Ureter (tissue), 1 donor: ENCODE measurements at places on chromosomes 16 and 17. TPM values are rescaled to one million over a fixed set of nuclear protein-coding genes. Genes with fewer than 3 reads are reported as not detected.

DNA sequence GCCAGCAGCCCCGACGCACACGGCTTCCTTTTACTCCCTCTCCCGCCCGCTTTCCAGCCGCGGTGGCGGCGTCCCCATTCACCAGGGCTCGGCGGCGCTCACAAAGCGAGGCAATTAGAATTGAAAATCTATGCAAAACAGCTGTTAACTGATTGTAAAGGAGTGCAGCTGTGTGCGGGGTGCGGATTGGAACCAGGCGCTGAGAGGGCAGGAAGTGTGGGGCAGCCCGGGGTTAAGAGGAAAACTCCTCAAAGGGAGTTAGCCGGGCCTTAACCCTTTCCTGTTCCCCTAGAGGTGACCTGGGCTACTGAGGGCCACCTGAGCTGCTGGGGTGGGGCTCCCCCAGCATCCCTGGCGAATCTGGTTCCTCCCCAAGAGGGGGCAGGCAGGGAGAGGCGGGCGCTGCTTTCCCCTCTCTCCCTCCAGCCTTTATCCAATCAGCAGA lies 5.8 kb upstream of the GSE1 start:
- no peak for DNase-seq

DNA sequence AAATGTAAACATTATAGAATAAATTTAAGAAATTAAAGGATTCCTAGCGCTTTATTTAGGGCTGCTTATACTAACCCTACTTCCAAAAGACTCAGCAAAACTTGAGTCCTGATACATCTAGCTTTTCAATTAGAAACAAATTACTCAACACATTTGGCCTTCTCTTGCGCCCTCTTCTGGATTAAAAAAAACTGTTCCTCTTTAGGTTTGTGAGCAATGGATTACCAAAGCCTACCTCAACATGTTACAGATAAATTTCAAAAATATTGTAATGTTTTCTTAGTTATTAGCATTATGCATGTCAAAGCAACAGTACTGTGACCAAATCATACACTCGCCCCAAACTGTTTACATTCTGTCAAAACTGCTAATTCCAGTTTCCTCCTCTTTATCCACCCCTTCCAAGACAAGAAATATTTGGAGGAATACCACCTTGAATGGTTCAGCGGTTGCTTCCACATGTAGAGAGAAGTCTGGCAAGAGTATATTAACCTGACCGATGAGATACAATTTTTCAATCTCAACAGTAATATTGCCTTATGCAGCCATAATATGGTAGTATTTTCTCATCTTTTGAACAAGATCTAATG lies 2.7 kb downstream of the NUFIP2 start:
- no peak for DNase-seq

- DNase-seq, result no peak
Observed at GRCh38 chr17:57701124-57701523, 44.0 kb downstream of the CCDC182 start.

DNA sequence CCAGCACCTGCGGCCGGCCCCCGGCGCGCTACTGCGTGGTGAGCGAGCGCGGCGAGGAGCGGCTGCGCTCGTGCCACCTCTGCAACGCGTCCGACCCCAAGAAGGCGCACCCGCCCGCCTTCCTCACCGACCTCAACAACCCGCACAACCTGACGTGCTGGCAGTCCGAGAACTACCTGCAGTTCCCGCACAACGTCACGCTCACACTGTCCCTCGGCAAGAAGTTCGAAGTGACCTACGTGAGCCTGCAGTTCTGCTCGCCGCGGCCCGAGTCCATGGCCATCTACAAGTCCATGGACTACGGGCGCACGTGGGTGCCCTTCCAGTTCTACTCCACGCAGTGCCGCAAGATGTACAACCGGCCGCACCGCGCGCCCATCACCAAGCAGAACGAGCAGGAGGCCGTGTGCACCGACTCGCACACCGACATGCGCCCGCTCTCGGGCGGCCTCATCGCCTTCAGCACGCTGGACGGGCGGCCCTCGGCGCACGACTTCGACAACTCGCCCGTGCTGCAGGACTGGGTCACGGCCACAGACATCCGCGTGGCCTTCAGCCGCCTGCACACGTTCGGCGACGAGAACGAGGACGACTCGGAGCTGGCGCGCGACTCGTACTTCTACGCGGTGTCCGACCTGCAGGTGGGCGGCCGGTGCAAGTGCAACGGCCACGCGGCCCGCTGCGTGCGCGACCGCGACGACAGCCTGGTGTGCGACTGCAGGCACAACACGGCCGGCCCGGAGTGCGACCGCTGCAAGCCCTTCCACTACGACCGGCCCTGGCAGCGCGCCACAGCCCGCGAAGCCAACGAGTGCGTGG lies 1.5 kb downstream of the NTN1 start:
- no peak for DNase-seq

- DNase-seq, result no peak
Observed at GRCh38 chr16:27689711-27690110, 139.8 kb downstream of the KATNIP start.

- DNase-seq, result no peak
Observed at GRCh38 chr16:57563761-57564160, 21.3 kb downstream of the ADGRG5 start.

DNA sequence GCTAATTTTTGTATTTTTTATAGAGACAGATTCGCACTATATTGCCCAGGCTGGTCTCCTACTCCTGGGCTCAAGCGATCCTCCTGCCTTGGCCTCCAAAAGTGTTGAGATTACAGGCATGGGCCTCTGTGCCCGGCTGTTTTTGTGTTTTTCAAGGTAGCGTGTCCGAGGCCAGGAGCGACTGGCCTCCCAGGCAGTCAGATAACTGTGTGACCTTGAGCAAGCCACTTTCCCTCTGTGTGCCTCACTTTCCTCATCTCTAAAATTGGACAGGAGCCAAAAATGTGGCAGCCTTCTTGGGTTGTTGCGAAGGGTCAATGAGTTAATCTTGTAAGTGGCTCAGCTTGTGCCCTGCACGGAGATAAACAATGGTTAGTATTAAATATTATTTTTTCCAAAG lies 2.4 kb downstream of the ABCC1 start:
- no peak for DNase-seq

DNA sequence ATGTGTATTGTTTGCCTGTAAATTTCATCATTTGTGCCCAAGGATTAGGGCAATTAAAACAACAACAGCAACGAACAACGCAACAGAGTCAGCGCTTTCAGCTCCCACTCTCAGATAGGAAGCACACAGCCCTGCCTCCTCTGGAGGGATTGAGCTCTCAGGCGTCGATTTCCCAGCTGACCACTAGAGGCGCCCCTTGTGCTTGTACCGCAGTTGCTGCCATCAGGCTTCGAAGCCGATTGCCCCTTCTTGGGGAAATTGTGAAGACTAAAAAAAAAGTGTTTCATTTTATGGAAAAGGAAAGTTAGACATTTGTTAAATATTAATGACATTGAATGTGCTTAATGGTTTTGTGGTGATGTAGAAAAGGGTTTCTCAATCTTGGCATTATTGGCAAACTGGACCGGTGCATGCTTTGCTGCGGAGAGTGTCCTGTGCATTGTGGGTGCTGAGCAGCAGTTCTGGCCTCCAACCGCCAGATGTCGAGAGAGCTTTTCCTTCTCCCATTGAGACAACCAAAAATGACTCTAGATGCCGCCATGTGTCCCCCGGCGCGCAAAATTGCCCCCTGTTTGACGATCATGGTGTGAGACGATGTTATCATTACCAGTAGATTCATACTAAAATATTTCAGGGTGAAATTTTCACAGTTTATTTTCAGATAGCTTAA lies 650.4 kb upstream of the RBFOX1 start:
- DNase-seq, result no peak

DNA sequence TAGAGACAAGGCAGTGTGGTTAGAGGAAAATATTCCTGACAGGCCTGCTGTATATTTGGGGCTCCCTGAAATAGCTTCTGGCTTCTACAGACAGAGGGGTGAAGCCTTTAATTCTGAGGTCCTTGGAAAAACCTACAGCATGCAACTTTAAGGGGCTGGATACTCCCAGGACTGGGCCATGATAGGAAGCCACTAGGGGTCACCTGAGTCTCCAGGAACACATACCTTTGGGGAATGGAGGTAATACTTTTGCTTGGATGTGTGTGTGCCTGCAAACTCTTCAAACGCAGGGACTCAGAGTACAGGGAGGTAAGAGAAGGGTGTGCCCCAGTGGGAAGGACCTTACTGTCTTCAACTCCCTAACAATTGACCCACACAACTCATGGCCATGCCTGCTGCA lies 4.1 kb downstream of the ASIC2 start:
- no peak for DNase-seq

DNA sequence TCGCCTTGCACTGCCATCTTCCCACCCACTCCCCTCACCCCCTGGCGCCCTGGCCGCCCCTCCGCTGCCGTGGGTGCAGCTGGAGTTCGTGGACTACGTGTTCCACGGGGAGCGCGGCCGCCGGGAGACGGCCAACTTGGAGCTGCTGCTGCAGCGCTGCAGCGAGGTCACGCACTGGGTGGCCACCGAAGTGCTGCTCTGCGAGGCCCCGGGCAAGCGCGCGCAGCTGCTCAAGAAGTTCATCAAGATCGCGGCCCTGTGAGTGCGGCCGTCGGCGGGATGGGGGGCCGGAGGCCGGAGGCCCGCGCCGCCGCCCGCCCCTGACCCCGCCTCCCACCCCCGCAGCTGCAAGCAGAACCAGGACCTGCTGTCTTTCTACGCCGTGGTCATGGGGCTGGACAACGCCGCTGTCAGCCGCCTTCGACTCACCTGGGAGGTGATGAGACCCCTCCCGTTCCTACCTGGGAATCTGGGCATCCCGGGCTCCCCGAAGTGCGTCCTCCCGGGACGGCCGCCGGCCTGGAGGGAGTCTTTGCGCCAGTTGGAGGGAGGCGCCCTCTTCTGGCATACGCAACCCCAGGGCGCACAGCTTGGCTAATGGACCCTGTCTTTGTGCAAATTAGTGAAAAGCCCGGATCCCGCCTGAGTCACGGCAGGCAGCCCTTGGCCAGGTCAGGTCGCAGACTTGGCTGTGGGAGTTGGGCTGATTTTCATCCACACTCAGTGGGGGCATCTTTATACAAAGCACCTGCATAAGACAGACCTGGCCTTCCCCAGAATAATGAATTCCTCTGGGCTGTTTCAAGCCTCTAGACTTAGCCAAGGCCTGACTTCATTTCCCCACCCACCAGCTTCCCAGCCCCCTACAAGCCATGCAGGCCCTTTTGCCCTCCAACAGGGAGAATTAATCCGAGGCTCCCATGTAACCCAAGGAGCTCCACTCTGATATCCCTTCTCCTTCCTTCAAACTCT lies 14.3 kb downstream of the RAPGEFL1 start:
- peak; percentile 70 for DNase-seq

- DNase-seq, result no peak
Observed at GRCh38 chr16:78976212-78976611, 624.3 kb downstream of the MAF start.

DNA sequence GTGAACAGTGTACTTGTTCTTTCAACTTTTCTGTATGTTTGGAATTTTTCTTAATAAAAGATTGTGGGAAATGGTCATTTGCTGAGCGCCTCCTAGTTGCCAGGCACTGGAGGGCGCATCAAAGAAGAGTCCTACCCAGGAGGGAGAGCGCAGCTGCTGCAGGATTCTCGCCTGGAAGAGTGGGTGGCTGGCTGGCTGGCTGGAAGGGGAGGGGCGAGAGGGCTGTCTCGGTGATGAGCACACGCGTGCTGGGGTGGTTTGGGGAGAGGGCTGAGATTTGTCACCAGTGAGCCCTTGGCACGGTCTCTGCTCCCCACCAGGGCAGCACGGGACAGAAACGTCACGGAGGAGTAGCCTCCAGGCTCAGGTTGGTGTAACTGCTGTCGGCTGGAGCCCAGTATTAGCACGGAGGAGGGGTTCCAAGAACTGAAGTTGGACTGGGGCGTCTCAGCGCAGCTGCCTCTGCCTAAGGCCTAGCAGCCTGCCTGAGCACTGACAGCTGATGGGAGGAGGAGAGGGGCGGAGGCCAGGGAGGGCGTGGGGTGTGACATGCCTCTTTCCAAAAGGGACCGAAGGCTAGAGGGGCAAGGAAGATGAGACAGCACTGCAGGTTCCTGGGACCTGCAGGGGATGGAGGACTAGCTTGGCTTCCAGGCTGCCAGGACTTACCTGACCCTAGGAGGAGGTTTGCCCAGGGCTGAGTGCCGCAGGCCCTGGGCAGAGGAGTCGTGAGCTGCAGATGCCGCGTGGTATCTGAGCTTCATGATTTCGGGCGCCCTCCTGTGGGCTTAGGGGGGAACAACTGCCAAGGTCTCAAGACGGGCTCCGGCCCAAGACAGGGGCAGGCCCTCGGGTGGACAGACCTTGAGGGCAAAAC lies 5.7 kb downstream of the LDHD start:
- peak; percentile 92 for DNase-seq

DNA sequence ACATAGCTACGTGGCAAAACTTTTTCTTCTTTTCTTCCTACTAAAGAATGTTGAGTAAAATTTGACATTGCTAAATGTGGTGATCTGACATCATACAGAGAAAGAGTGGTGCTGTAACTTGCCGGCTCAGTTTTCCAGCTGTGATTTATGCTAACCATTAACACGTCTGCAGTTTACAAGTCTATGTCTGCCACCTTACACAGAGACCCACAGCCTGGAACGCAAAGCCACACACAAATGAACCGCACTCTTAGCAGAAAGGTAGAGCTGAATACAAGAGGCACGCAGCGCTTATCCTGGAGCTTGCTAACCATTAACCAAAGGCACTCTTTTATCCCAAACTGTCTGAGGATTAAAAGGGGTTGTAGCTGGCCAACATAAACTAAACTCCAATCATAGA lies 31.9 kb downstream of the CACNG1 start:
- no peak for DNase-seq

GRCh38 chr17:74008196-74008595 lies 195.3 kb upstream of the RPL38 start:
- DNase-seq, result no peak

MYOCD gene
- total RNA-seq, result 28.2 TPM

MT1G gene
- 2.9 TPM for total RNA-seq

ARSG gene
- 19.4 TPM for total RNA-seq

MEIOC gene
- not detected for total RNA-seq

AGRP gene
- not detected for total RNA-seq

TRPV3 gene
- 4.3 TPM for total RNA-seq

NPIPA3 gene
- total RNA-seq, result 1.6 TPM

IRX5 gene
- total RNA-seq, result 0.42 TPM

ARHGAP23 gene
- 367 TPM for total RNA-seq

ADGRG3 gene
- total RNA-seq, result 2.2 TPM

LGALS9B gene
- not detected for total RNA-seq

TNFRSF12A gene
- total RNA-seq, result 27.7 TPM
